ENCODE measurements at places on chromosomes 4 and X.

DNA sequence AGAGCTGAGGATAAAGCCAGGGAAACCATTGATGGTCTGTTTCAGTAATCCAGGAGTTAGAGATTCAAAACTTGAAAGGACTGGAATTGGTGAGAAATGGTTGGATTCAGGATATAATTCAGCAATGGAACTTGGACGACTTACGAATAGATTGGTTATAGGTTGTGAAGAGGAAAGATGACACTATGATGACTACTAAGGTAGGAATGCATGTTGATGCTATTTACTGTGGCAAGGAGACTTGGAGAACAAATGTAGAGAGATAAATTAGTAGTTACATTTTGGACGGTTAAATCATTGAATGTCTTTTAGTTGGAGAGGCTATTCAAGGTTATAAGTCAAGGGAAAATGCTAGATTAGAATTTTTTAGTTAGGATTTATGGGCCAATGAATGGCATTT is 365.4 kb upstream of the TECRL start:
- peak; percentile 22 for DNase-seq

- DNase-seq = peak; percentile 42
Measured at GRCh38 chr4:151644622-151645021, 116.2 kb downstream of the GATB start.

DNA sequence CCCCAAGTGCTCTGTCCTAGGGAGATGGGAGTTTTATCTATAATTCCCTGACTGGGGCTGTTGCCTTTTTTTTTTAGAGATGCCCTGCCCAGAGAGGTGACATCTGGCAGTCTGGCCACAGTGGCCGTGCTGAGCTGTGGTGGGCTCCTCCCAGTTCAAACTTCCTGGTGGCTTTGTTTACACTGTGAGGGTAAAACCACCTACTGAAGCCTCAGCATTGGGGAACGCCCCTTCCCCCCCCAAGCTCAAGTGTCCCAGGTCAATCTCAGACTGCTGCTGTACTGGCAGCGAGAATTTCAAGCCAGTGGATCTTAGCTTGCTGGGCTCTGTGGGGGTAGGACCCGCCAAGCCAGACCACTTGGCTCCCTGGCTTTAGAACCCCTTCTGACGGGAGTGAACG is 38.3 kb upstream of the CBLL2 start:
- no peak for DNase-seq

DNA sequence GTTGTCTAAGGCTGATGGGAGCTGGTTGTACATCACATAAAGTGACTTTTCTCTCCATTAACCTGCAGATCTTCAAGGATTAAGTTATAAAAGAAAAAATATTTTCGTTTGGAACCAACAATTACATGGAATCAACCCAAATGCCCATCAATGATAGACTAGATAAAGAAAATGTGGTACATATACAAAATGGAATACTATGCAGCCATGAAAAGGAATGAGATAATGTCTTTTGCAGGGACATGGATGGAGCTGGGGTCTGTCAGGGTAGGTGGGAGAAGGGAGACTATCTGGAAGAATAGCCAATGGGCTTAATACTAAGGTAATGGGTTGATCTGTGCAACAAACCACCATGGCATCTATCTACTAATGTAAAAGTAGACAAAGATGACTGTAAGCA is 313.2 kb downstream of the FSTL5 start:
- DNase-seq = no peak

DNA sequence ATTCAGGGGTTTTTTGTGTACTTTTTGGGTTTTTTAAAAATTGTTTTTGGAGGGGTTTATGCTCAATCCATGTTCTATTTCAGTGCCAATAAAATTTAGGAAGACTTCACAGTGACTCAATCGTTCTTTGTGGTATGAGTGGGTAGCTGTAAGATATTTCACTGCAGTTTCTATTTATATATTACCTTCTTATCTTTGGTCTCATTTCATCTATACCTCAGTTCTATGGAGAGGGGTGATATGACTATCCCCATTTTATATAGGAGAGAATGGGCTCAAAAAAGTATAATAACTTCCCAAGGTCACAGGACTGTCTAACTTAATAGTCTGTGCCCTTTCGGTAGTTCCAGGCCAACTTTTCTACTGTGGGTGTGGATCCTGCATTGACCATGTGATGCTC is 74.4 kb downstream of the MSN start:
- no peak for DNase-seq

DNA sequence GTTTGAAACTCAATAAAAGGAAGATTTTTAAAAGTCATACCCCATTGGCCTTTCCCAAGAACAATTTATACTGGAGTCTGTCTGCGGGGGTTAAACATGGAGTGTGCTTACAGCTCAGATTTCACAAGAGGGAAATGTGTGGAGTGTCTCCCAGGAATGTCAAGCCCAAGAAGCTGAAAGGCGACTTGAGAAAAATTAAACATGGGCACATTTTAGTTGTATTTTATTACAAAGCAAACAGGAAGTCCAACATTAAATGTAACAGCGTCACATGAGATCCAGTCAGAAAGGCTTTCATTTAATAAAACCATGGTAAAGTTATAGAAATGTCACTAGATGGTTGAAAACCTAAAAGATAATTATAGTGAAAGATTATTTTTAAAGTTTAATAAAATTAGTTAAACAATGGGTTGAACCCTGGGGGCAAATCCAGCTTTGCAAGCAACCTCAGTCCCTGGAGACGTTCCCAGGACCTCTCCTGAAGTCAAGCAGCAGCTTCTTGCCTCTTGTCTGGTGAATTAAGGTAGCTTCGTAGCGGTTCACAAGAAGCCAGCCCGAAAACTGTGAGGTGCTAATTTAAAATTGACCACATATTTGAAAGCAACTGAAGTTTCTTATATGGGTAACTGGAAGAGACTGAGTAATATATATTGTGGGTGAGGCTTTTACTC is 168.4 kb upstream of the EDNRA start:
- DNase-seq = no peak

DNA sequence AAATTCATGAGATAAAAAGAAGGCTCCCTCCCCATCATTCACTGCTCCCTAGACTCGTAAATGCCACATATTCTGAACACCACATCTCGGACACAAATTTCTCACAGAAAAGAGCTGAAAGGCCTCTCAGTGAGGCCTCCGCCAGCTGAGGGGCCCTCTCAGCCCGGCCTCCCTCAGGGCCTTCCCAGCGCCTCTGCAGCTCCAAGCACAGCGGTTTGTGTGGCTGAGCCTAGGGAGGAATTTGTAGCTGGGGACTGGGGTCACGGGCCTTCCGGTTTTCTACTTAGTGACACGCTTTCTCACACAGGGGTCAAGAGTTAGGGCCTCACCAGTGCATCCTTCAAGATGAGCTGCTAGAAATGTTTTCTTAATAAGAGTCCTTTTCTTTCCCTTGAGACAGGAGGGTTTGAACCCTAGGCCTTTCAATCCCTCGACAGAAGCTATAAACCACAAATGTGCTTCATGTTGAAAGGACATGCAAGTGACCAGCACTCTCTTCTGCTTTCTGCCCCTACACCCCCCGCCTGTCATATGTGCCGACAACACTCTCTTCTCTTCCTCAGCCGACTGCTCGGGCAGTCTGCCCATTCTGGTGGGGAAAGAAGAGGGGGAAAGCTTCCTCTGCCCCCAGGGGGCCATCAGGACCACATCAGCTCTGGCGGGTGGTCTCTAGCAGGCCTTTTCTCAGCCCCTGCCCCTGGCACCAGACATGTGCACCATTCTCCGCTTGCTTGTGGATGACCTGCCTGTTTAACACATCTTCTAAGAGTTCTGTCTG is 104.9 kb downstream of the CHIC2 start:
- DNase-seq = no peak

GRCh38 chr4:130510661-130511060 is 1414.7 kb downstream of the C4orf33 start:
- no peak for DNase-seq

- no peak for DNase-seq
Measured at GRCh38 chr4:19346636-19347035, 905.1 kb upstream of the SLIT2 start.

- DNase-seq = no peak
Measured at GRCh38 chr4:17962171-17962570, 59.4 kb downstream of the LCORL start.

GRCh38 chr4:83075311-83076095 is 39.0 kb downstream of the PLAC8 start:
- peak; percentile 14 for DNase-seq

GRCh38 chrX:109036624-109037023 is 300.3 kb upstream of the IRS4 start:
- DNase-seq = no peak

GRCh38 chrX:4320436-4320947 is 607.0 kb upstream of the PRKX start:
- peak; percentile 0 for DNase-seq

DNA sequence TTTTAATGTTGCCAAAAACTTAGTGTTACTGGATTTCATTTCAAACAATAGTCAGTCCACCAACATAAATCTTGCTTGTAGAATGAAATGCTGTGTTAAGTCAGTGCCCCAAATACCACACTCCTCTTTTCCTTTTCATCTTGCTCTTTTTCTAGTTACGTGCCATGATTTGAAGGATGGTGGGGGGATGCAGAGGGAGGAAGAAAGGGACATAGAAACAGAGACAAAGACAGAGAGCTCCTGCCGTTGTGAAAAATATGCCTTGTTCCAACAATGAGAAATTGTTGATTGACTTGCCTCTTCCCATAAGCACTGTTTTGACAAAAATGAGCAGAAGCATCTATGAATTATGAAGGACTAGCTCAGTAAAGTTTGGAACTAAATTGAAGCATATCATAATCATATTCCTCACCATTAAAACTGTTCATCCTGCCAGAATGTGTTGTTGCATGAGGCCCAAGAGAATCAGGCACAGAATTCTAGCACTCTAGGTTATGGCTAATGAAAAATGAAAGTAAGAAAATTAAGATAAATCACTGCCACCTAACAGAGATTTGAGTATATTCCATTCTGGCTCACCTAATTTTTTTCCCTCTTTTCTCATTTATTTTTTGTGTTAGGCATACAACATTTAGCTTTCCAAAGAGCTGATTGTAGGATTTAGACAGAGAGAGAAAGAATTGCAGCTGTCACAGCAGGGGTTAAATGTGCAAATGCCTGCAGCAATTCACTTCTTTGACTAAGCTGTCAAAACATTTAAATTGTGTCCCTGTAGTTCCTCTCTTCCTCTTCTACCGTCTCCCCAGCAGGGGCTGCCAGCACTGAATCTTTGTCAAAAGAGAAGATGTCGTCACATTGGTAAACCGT is 111.6 kb upstream of the PTPN13 start:
- no peak for DNase-seq

GRCh38 chrX:45309096-45309495 is 108.4 kb upstream of the DIPK2B start:
- DNase-seq = no peak

GRCh38 chrX:153779891-153780677 is 757 bp upstream of the SRPK3 start:
- DNase-seq = no peak

DNA sequence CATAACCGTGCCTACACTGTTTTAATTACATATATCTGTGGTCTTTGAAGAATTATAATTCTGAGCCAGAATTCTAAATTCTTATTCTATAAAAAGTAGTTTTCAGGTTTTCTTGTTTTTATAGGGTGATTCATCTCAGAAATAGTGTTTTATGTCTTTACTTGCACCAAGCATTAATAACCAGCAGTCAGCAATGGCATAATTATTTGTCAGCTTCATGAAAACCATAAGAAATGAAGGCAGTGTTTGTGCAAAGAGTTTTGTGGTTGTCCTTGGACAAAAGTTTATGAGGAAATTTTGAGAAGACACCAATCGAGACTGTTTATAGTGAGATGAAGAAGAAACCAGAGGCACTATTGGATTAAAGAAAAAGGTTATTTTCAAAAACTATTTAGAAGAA is 37.2 kb downstream of the EDNRA start:
- DNase-seq = no peak

GRCh38 chr4:158714937-158715336 is 8.3 kb downstream of the PPID start:
- no peak for DNase-seq

GRCh38 chr4:127685292-127685691 is 44.9 kb upstream of the SLC25A31 start:
- no peak for DNase-seq

DNA sequence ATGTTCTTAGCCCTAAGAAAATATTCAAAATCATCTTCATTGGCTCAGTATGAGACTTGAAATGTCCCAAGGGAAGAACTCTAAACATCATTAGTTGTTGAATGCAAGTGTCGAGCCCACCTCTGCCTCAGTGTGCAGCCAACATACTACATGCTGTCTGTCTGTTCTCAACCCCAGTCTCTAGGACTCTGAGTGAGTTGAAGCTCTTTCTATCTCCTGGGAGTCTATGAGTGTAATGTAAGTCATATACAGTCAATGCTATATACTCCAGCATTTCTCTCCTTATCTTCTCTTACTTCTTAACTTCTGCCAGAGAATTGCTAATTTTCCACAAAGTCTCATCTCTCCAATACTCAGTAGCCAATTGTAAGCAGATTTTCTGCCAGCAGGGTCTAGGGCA is 61.3 kb downstream of the SPATA18 start:
- DNase-seq = no peak

DNA sequence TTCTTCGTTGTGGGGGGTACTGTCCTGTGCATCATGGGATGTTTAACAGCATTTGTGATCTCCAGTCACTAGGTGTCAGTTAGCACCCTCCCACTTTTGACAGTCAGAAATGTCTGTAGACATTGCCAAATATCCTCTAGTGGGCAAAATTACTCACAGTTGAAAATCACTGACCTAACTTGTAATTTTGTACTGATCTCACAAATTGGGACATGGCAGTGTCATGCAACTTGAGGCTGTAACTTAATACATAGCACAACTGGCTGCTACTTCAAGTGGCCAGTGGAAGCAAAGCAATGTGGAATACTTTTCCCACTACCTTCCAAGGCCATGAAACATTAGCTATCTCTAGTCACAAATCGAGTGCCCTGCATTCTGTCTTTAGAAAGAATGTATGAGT is 23.2 kb upstream of the TSPAN7 start:
- DNase-seq = no peak

Data from urothelium cell line (cell line).